ENCODE measurements at places on chromosomes 7 and 10.
A peak's percentile ranks its signal among the peaks of the same experiment; 100 is the strongest.

DNA sequence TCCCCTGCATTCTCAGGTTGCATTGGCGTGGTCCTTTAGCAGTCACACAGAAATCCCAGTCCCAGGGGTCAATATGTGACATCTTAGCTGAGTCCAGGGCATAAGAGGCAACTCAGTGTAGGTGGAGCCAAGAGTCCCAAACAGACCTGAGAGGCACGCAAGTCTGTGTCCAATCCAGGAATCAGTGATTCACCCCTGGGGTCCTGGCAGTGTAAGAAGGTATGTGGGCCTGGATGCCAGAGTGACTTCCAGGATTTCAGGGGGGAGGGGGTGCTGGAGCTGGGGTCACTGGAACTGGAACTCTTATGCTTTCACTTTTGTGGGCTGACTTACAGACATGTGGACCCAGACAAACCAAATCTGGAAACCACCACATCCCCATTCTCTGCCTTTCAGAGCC lies 26.8 kb downstream of the FRMPD2 start:
- DNase-seq, result no peak

DNA sequence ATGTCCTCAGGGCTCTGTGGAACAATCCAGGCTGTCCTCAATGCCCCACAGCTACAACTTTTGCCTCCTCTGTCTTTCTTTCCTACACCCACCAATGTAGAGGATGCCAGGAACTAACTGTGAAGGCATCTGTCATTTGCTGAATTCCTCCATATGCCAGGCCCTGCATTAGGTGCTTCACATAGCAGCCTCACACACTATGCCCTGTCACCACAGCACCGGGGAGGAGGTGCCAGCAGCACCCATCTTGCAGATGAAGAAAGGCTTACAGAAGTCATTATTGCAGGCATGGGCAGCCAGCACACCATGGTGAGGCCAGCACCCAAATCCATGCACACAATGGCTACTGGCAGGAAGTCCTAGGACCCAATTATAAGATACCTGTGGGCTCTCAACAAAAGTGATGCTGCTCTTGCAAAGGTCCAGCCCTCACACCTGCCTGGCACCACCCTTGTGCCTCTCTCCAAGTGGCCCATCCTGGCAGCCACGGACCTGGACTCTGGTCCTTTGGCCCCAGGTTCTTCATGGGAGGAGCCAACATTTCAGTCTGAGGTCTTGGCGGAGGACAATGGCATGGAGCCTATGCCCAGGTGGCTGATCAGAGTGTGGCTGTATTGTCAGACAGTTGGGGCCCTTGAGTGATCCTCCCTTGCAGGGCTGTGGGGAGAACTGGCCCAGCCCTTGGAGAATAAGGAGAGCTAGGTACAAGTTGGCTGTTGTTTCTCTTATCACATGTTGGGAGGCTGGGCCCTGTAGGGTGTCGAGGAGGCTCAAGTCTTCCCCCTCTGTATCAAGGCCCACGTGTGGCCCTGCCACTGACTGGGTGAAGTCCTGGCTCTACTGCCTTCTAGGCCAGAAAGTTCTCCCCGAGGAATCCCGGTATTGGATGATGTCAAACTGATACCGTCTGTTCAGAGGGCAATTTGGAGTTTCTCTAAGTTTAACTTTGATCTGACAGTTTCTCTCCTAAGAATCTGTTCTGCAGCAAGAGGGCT lies 14.4 kb upstream of the MYL7 start:
- no peak for DNase-seq

DNA sequence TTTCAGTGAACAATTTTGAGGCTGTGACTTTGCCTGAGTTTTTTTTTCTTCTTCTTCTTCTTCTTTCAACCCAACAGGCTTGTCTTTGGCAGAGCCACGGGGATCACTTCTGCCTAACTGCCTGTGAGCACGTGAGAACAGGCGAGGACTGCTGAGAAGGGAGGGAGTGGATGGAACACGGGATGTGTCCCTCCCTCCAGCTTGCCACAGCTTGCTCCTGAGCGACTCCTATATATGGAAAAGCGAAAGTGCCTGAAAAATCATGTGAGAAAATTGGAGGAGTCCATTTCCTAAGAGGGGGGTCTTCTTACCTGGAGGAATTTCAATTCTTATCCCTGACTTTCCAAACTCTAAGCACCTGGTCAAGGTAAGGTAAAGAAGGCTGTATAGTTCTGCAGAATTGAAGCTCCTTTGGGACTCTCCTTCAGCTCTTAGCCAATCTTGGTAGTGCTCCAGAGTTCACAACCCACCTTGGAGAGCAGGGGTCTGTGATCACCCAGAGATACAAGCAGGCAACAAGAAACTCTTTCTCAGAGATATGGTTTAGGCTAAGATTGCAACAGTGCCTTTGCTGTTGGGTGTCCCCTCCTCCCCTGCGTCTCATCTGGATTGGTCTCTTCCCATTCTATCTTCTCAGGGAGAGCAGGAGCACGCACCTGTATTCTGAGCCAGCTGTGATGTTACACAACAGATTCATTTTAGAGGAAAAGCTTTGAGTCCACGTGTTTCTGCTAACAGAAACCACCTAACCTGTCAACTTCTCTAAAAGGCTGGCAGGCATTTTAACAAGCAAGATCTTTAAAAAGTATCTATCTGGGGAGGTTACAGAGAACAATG lies at the start of gene MAT1A:
MAT1A (minus strand) TSS at position 208 of the 837 bp plus-strand sequence. CDS start 235 bp downstream, outside the sequence.
- DNase-seq, result peak; percentile 25

GRCh38 chr7:106864298-106865081 lies 592 bp upstream of the PIK3CG start:
- peak; percentile 22 for DNase-seq

DNA sequence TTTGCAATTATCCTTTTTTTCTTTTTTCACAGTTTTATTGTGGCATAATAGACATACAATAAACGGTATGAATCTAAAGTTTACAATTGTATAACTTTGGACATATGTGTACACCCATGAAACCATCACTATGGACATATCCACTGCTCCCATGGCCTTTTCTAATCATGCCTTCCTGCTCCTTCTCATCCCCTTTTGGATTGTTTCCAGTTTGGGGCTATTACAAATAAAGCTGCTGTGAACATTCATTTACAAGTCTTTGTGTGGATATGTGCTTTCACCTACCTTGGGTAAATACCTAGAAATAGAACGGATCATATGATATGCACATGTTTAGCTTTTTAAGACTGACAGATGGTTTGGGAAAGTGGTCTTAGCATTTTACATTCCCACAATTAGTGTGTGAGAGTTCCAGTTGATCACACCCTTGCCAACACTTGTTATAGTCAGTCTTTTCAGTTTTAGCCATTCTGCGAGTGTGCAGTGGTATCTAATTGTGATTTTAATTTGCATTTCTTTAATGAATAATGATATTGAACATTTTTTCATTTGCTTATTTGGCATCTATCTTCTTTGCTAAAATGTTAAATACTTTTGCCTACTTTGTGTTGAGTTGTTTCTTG lies 120.9 kb upstream of the KAT6B start:
- no peak for DNase-seq

DNA sequence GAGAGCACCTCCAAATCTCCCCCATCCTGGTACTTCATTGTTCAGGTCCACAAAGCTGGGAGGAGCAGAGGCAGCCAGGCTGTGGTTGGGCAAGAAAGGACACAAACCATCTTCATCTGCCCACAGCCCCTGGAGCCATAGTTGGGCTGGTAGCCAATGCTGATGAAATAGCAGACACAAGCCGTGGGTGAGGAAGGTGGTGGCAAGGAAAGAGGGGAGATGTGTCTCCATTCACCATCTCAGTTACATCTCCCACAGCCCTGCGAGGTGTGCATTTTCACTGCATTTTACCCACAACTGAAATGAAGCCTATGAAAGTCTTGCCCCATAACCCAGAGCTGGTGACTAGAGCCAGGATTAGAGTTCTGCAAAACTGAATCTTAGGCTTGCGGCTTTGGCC lies 35.0 kb downstream of the PIK3AP1 start:
- DNase-seq, result no peak

Measured in mesenchymal stem cell (in vitro differentiated cells and primary cell).